ENCODE measurements at places on chromosomes 5 and 9.

GRCh38 chr5:78959767-78960166, 25.3 kb downstream of the ARSB start:
- no peak for DNase-seq

GRCh38 chr9:89839449-89839848, 234.6 kb downstream of the GADD45G start:
- DNase-seq: no peak

- no peak for DNase-seq
Measured at GRCh38 chr5:8912106-8912505, 633.8 kb downstream of the SEMA5A start.

GRCh38 chr9:70382709-70383605, 31.5 kb downstream of the KLF9 start:
- no peak for DNase-seq

DNA sequence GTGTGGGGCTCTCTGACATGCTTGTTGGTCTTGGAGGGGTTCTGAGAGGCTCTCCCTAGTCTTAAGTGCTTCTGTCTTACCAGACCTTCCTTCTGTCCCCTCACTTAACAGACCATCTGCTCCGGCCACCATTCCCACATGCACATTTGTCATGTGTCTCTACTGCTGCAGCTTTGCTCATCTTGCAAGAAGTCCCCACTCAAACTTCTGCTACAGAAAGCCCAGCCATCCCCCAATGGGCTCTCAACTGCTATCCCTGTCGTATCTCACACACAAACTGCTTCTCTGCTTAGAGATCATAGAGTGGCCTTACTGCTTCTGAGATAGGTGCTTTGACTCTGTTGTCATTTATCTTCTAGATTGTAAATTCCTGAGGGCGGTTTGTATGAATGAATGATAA, 69.4 kb downstream of the NUP214 start:
- no peak for DNase-seq

- DNase-seq: no peak
Measured at GRCh38 chr5:142110046-142110531, 1.5 kb downstream of the NDFIP1 start.

DNA sequence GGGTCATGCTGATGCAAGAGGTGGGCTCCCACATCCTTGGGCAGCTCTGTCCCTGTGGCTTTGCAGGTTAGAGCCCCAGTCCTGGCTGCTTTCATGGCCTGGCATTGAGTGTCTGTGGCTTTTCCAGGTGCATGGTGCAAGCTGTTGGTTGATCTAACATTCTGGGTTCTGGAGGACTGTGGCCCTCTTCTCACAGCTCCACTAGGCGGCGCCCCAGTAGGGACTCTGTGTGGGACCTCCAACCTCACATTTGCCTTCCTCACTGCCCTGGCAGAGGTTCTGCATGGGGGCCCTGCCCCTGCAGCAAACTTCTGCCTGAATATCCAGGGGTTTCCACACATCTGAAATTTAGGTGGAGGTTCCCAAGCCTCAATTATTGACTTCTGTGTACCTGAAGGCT, 150.1 kb downstream of the NNT start:
- DNase-seq: no peak

DNA sequence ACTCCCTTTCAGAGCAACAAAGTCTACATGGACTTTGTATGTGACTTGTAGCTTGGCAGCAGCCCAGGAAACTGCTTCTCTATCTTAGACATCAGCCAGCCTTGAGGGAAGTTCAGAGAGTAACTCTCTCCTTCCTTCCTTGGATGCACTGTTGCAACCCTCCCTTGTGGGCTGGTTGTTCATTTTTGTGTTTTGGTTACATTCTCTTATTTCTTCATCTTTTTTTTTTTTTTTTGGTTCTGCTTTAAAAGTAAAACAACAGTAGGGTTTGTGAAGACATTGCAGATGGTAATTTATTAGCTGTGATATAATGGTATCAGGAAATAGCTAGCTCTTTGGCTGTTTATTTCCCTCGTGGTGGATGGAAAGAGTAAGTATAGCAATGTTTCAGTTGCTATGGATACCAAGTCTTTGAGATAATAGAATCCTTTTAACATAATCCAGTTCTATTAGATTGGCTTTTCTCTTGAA, 97.9 kb upstream of the MAMDC2 start:
- no peak for DNase-seq

DNA sequence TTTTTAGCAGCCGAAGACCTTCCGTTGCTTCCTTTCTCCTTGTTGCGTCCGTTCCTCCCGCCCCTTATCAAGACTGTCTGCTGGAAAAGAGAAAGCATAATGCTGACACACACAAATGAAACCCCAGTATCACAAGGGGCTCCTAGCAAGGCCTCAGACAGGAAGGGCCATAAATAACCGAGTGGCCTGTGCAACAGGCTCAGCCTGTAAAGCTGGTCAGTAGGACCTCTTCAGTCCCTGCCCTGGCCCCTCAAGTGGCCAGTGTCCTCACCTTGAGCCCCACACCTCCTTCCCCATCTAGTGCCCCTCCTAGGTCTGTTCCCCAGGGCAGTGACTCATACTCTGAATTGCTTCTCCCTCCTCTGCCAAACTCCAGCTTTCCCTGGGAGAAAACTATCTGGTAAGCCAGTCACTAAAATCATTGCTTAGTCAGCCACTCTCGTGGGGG, 174.6 kb upstream of the IL12B start:
- DNase-seq: no peak

- peak; percentile 66 for DNase-seq
Measured at GRCh38 chr5:76818844-76819831, at the start of gene F2RL1. TSS of gene F2RL1 (plus strand) at chr5:76819030. CDS start at chr5:76819183, 153 bp downstream.

DNA sequence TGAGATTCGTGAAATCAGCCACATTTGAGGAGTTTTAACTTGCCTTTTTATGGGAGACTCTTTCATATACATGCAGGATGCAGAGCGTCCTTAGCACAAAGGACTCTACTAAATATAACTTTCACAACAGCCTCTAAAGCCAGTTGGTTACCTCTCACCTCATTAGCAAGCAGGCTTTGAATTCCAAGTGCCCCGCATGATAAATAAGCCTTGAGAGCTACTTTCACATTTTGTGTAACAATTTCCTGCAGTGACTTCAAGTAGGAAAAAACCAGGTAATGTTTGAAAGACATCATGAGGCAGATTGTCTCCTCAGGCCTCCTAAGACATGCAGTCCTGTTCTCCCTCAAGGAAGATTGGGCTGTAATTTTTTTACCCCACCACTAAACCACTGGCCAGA, 50.5 kb downstream of the RALGPS1 start:
- DNase-seq: no peak

DNA sequence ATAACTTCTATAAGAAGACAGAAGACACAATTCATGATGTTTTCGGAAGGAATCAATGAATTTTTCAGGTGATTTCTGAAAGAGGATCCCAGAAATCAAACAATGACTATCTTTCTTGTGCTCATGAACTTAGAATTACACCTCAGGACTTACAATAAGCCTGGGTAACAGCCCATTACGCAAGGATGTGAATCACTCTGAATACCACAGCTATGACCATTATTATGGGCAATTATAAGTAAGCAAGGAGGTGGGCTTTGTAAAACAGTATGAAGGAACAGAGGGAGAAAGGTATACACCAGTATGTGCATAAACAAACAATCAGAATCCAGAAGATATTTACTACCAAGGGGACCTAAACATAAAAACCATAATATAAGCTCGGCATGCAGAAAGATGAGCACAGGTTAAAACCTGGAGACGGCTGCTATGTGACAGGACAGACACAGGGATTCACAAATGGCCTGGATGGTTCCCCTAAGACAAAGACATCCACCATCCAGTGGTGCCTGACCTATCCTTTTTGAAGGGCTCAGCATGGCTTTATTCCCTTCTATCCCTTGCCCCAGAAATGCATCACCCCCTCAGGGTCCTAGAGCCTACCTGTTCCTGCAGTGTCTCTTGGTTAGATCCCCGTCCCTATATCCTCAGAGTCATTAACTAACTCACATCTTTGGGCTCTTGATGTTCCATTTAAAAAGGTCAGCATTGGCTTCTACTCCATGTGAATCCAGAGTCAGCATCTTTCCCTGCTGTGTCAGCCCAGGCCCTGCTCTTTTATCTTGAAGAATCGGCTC, 21.8 kb upstream of the PPP2CA start:
- no peak for DNase-seq

DNA sequence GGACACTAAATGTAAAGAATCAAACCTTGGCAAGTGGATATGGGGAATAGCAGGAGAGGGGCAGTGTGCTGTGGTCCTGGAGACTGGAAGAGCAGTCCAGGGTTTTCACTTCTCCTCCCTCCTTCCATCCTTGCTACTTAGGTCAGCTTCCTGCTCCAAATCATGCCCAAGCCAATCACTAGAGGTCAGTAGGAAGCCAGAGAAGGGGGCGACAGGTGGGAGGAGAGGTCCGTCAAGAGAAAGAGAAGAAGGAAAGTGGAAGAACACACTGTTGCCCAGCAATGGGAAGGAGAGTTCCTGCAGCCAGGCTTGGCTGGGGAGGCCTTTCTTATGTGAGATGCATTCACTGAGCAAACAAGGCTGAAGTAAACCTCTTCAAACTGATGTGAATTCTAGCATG, 289.6 kb downstream of the DTWD2 start:
- DNase-seq: no peak

- no peak for DNase-seq
Measured at GRCh38 chr9:92349771-92350739, 24.3 kb downstream of the CENPP start.

- DNase-seq: peak; percentile 54
Measured at GRCh38 chr5:79857714-79858409, 133.2 kb downstream of the MTX3 start.

- no peak for DNase-seq
Measured at GRCh38 chr5:8399471-8399870, 530.5 kb downstream of the MTRR start.

DNA sequence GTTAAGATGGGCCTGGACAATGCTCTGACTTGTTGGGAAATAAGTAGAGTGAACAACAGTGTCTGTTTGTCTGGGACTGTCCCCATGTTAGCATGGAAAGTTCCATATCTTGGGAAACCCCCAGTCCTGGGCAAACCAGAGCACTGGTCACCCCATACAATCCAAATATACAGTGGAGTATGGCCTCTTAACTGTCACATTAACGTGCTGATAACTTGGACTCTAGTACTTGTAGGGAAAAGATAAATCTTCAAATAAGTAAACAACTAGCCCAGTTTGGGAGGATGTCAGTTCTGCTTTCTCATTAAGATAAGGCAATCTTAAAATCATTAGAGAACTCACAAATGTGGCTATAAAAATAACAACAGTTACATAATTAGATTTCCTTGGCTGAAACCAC, 47.6 kb upstream of the JAK2 start:
- DNase-seq: no peak

DNA sequence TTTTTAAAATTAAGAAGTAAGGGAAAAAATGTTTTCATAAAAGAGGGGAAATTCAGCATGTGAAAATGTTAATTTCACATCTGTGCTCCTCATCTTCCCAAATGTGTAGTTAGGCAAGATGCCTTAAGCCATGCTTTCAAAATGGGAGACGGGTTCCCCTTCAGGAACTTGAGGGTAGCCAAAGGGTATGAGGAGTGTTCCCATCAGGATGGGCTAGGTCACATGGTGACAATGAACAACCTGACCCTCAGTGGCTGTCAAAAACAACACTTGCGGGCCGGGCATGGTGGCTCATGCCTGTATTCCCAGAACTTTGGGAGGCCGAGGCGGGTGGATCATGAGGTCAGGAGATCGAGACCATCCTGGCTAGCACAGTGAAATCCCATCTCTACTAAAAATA, 178.0 kb downstream of the ACTL7B start:
- no peak for DNase-seq

DNA sequence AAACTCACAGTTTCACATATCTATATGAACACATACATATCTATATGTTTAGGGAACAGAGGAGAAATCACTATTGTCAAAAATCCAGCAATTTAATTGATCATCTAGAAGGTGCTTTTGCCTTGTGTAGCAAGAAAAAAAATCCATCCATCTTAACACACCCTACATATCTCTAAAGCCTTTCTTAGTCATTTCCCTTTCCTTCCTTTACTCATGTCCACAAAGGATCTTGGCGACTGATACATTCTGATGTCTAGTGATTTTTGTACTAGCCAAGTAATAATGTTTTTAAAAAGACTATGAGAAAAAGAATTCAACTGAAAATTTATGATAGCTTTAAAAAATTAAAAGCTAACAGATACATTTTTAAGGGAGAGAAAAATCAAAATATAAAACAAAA, 22.5 kb downstream of the ZDHHC21 start:
- no peak for DNase-seq

DNA sequence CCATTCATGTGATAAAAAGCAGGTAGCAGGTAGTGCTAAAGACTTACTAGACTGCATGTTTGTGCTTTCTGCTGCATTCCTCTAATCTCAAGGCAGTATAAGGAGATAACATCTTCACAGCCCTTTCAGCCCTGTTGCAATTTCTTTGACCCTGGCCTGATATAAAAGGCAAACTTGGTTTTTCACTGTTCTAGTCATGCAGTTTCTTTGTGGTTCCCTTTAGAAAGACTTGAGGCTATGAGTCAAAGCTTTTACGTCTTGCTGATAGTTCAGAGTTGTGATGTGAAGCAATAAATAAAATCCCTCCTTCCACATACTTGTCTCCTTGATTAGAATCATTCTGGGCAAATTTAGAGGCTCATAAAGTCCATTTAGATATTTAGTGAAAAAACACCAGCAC, 88.6 kb upstream of the CDKN2B start:
- no peak for DNase-seq

GRCh38 chr5:103346162-103346748, 87.7 kb downstream of the MACIR start:
- no peak for DNase-seq

- DNase-seq: no peak
Measured at GRCh38 chr5:135694012-135694411, 115.2 kb upstream of the CXCL14 start.

- DNase-seq: no peak
Measured at GRCh38 chr5:55621229-55621628, 86.5 kb upstream of the PLPP1 start.

GRCh38 chr9:121656941-121657470, 5.6 kb downstream of the DAB2IP start:
- DNase-seq: no peak

DNA sequence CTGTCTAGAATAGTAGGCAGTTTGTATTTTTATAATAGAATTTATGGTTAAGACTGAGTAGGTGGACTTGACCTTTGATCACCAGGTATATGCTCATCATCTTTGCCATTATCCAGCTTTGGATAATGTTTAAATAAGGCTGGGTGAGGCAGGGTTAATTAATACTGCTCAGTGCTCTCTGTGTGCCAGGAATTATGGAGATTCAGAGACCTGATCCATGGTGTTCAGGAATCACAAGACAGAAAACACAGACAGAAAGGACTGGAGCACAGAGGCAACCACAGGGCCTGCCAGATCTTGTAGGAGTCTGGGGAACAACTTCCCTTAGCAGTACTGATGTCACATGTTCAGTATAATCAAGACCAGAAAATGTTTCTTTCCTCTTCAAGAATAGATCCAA, 186.3 kb upstream of the ADCY2 start:
- DNase-seq: no peak

- DNase-seq: no peak
Measured at GRCh38 chr5:59354274-59354673, 539.3 kb downstream of the PDE4D start.

All from NCI-H146 (cell line).